Lung (tissue), 17 donors: ENCODE measurements at places on chromosomes 1 and 21. TPM values are rescaled to one million over a fixed set of nuclear protein-coding genes. Genes with fewer than 3 reads are reported as not detected.
A peak's percentile ranks its signal among the peaks of the same experiment; 100 is the strongest.

- peak; percentile 16 for DNase-seq
- H3K4me1 ChIP-seq = no peaks in the 10 kb centered on the region
- peak overlapping the region; percentile 40 for H3K27ac ChIP-seq
- H3K4me3 ChIP-seq = no peak overlapping the region
- H3K36me3 ChIP-seq = no peaks in the 10 kb centered on the region
Measured at GRCh38 chr1:231628207-231628876, 1.8 kb downstream of the DISC1 start.

DNA sequence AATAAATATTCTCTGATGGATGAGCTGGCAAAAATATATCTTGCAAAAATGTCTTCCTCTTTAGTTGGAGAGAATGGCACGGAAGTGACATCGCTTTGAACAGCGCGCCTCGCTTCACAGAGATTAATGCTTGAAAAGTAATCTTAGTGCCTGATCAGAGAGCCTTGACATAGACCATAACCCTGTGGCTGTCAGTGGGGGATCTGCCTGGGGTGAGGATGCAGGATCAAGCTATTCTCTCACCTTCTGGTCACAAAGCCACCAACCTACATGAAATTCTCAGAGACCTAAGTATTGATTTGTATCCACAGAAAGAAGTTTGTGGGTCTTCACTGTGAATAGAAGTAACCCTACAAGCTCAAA, 492.6 kb downstream of the LMO4 start:
- no peaks in the 10 kb centered on the region for H3K27me3 ChIP-seq
- no peak for DNase-seq
- H3K4me1 ChIP-seq = peaks cover 18% of the 10 kb centered on the region
- no peak overlapping the region for H3K27ac ChIP-seq
- no peak overlapping the region for H3K4me3 ChIP-seq

DNA sequence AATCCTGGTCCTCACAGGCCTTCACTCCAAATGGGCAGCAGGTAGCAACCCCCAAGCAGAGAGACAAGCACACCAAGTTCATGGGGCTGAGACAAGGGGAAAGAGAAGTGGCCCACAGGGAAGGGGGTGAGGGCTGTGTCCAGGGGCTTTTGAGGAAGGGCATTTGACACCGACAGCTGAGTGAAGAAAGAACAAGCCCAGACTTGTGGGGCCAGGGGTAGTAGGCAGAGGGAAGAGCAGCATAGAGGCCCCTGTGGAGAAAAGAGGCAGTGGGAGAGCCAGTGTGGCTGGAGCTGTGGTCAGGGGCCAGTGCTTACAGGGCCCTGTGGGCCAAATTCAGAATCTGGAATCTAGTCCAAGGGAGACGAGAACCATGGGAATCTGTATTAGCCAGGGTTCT, 85.4 kb downstream of the IGSF21 start:
- DNase-seq = no peak
- H3K4me3 ChIP-seq = no peak overlapping the region
- H3K27ac ChIP-seq = no peak overlapping the region
- H3K27me3 ChIP-seq = peaks cover 5% of the 10 kb centered on the region

DNA sequence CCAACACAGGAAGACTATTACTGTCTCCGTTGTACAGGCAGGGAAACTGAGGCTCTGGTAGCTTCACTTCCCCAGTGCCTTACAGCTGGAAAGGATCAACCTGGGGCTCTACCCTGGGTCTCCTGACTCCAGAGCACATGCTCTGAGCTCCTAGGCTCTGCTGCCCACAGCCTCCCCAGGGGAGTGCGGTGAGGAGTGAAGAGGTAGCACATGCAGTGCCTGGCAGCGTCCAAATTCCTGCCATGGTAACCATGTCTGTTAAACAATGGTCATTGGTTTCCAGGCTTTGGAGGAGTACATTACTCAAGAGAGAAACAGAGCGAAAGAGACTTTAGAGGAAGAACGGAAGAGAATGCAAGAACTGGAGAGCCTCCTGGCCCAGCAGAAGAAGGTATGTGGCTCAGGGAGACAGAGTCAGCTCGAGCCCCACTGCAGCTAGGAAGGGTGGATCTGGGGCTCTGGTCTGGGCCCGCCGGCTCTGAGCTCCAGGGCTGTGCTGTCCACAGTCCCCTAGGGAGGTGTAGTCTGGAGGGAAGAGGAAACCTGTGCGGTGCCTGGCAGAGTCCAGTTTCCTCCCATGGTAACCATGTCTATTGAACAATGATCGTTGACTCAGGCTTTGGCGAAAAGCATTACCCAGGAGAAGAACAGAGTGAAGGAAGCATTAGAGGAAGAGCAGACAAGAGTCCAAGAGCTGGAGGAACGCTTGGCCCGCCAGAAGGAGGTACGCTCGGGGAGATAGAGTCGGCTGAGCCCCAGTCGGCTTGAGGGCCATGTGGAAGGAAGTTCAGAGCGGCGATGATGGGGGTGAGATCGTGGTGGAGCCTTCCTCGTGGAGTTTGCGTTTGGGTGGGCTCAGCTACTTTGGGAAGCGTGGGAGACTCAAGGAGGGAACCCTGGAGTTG, 64.6 kb upstream of the EFHD2 start:
- H3K4me1 ChIP-seq = no peaks in the 10 kb centered on the region
- H3K36me3 ChIP-seq = no peaks in the 10 kb centered on the region
- H3K27me3 ChIP-seq = no peaks in the 10 kb centered on the region
- H3K4me3 ChIP-seq = peak overlapping the region; percentile 1
- no peak overlapping the region for H3K27ac ChIP-seq

DNA sequence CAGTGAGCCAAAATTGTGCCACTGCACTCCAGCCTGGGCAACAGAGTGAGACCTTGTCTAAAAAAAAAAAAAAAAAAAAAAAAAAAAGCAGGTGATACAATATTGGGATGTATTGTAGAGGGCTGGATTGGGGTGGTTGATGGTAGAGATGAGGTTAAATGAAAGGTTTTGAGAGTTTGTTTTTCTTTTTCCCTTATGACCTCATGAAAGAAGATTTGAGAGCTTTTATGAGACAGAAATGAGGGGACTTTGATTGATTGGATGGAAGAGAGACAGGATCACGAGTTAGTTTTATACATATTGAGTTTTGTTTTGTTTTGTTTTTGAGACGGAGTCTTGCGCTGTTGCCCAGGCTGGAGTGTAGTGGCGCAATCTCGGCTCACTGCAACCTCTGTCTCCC, 27.1 kb downstream of the OSBPL9 start:
- no peaks in the 10 kb centered on the region for H3K27me3 ChIP-seq
- DNase-seq = no peak
- no peak overlapping the region for H3K4me3 ChIP-seq
- peaks cover 24% of the 10 kb centered on the region for H3K4me1 ChIP-seq

GRCh38 chr1:2372551-2373490, 18.5 kb downstream of the MORN1 start:
- no peaks in the 10 kb centered on the region for H3K27me3 ChIP-seq
- H3K4me1 ChIP-seq = no peaks in the 10 kb centered on the region
- H3K36me3 ChIP-seq = peaks cover 17% of the 10 kb centered on the region
- DNase-seq = no peak
- no peak overlapping the region for H3K27ac ChIP-seq

DNA sequence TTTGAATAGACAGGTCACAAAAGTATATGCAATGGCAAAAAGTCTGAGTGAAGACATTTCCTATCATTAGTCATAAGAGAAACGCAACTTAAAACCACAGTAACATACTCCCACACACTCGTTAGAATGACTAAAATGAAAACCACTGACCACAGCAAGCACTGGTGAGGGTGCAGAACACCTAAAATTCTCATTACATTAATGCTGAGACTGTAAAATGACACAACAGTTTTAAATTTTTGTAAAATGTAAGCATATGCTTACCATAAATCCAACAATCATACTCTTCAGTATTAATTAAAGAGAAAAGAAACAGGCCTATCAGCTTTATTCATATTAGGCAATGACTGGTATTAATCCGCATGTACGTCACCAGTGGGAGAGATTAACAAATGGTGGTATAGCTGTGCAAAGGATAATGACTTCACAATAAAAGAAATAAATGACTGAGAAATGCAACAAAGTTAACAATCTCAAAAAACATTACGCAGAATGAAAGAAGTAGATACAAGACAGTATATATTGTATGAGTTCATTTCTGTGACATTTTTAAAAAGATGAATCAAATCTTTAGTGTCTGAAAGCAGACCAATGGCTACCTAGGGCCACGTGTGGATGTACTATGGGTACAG, 253.5 kb downstream of the AKT3 start:
- H3K4me1 ChIP-seq = no peaks in the 10 kb centered on the region
- no peaks in the 10 kb centered on the region for H3K36me3 ChIP-seq
- no peak overlapping the region for H3K4me3 ChIP-seq
- no peaks in the 10 kb centered on the region for H3K27me3 ChIP-seq
- no peak for DNase-seq

GRCh38 chr1:236850077-236850979, 55.2 kb downstream of the MTR start:
- DNase-seq = no peak
- H3K27ac ChIP-seq = no peak overlapping the region
- peaks cover 20% of the 10 kb centered on the region for H3K36me3 ChIP-seq
- no peak overlapping the region for H3K4me3 ChIP-seq

GRCh38 chr21:33510826-33511225, 19.3 kb upstream of the DNAJC28 start:
- no peak overlapping the region for H3K27ac ChIP-seq
- H3K36me3 ChIP-seq = peaks cover 20% of the 10 kb centered on the region
- H3K4me3 ChIP-seq = no peak overlapping the region
- no peaks in the 10 kb centered on the region for H3K27me3 ChIP-seq
- no peak for DNase-seq

DNA sequence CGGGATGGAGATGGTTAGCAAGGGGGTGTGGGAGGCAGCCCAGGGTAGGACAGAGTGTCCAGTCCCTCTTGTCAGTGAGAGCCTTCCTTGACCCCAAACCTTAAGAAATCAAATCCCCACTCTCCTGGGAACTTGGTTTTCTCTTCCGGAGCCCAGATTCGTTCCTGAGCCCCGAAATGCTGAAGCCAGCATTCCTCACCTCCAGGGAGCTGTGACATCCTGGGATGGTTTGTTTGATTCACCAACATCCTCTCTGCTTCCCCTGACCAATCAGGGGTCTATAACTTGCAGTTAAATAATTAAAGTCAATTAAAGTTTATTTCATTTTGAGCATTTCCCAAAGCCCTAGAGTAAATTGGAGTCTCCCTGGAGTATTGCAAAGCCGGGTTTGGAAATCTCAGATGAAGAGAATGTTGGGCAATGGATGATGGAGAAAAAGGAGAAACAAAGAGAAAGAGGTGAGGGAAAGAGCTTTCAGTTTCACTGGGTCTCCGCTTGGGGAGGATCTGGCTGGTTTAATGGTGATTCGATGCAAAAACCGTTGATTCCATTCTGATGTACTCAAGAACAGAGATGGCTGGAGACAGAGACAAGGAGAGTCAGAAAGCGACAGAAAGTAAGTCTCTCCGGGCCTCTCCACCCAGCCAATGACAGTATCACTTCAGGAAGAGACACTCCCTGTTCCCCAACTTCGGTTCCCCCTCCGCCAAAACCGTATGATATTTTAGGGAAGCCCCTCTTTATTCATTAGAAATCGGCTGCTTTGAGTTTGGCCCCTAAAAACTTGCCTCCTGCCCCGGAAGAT, 12.8 kb upstream of the ALX3 start:
- DNase-seq = peak; percentile 37
- no peak overlapping the region for H3K27ac ChIP-seq
- H3K4me3 ChIP-seq = no peak overlapping the region
- no peaks in the 10 kb centered on the region for H3K36me3 ChIP-seq
- H3K4me1 ChIP-seq = peaks cover 8% of the 10 kb centered on the region

DNA sequence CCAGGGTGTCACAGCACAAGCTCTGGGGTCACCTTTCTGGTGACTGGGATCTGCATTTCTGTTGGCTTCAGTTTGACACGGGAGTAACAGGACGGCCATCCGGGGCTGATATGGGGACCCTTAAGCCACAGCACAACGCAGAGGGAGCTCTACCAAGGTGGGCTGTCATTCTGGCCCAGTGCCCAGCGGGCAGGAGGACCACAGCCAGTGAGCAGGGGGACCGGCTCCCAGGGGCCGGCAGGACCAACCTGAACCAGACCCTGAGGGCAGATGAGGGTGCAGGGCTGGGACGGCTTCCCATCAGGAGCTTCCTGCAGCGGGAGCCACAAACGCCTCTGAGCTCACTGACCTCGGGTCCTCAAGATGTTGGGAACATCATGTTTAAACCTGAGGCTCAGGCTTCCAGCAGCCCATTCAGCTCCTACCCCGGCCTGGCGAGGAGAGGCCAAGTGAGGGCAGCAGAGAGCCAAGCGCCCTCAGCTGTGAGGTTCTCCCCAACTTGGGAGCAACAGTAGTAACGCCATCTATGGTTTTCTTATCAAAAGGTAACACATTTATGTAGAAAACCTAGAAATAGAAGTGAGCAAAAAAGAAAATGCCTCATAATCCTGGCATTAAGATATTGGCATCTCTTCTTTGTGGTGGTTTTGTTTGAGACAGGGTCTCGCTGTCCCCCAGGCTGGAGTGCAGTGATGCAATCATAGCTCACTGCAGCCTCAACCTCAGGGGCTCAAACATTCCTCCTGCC, 26.8 kb downstream of the TMEM201 start:
- H3K4me3 ChIP-seq = no peak overlapping the region
- peak; percentile 33 for DNase-seq
- no peak overlapping the region for H3K27ac ChIP-seq

GRCh38 chr1:30317921-30318320, 405.5 kb downstream of the MATN1 start:
- H3K27ac ChIP-seq = no peak overlapping the region
- DNase-seq = no peak
- no peak overlapping the region for H3K4me3 ChIP-seq
- no peaks in the 10 kb centered on the region for H3K36me3 ChIP-seq
- peaks cover 4% of the 10 kb centered on the region for H3K27me3 ChIP-seq

DNA sequence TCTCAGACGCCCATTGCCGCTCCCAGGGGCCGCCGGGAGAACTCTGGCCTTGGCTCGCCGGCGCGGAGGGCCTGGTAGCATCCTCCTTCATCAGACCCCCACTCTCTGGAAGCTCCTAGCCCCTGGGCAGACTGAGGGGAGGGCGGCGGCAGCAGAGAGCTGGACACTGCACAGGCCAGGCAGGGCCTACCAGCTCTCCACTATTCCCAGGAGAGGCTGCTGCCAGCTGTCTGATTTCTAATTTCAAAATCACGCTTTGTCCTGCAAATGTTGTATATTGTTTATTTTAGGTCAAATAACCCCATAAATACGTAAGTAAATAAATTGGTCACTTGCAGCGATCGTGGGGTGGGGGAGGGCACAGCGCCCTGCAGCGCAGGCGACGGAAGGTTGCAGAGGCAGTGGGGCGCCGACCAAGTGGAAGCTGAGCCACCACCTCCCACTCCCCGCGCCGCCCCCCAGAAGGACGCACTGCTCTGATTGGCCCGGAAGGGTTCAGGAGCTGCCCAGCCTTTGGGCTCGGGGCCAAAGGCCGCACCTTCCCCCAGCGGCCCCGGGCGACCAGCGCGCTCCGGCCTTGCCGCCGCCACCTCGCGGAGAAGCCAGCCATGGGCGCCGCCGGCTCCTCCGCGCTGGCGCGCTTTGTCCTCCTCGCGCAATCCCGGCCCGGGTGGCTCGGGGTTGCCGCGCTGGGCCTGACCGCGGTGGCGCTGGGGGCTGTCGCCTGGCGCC, at the start of gene MTARC1:
Gene MTARC1, plus strand, starts transcription at position 577 of the 732 bp plus-strand sequence. Its CDS starts 32 bp downstream, at position 609.
- DNase-seq = peak; percentile 85
- H3K4me3 ChIP-seq = peak within 1 kb of the TSS; percentile 33
- H3K36me3 ChIP-seq = peaks cover 9% of the 10 kb centered on the region
- no peaks in the 10 kb centered on the region for H3K27me3 ChIP-seq

GRCh38 chr1:65840683-65841082, 48.0 kb downstream of the PDE4B start:
- no peaks in the 10 kb centered on the region for H3K4me1 ChIP-seq
- no peak overlapping the region for H3K27ac ChIP-seq

The LYSMD1 gene
- 12.7 TPM for total RNA-seq

The OR10J1 gene
- not detected for total RNA-seq

The COL11A1 gene
- total RNA-seq = 0.86 TPM

The TLCD4 gene
- 12.8 TPM for total RNA-seq

The SMPDL3B gene
- total RNA-seq = 16.5 TPM

The CFAP107 gene
- 1.3 TPM for total RNA-seq
